Posterior cingulate gyrus (tissue), 11 donors: ENCODE measurements at places on chromosomes 12 and 14.
A peak's percentile ranks its signal among the peaks of the same experiment; 100 is the strongest.

DNA sequence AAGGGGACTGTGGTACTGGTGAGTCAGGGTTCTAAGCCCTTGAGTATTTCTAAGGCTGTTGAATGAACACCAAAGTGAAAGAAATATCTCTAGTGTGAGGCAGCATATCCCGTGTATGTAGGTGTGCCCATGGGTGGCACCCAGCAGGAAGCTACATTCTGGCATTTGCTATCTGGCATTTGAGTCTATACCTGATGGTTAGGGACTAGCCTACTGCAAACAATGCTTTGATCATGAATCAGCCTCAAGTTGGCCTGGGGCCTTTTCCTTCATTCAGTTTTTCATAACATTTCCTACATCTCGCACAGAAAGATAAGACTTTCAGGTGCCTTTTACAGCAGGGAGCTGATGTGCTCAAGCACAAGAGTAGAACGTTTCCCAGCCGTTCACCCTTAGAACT, 85.7 kb upstream of the E2F7 start:
- DNase-seq, result no peak

- no peak for DNase-seq
Observed at GRCh38 chr12:33296529-33296928, 143.1 kb downstream of the SYT10 start.

DNA sequence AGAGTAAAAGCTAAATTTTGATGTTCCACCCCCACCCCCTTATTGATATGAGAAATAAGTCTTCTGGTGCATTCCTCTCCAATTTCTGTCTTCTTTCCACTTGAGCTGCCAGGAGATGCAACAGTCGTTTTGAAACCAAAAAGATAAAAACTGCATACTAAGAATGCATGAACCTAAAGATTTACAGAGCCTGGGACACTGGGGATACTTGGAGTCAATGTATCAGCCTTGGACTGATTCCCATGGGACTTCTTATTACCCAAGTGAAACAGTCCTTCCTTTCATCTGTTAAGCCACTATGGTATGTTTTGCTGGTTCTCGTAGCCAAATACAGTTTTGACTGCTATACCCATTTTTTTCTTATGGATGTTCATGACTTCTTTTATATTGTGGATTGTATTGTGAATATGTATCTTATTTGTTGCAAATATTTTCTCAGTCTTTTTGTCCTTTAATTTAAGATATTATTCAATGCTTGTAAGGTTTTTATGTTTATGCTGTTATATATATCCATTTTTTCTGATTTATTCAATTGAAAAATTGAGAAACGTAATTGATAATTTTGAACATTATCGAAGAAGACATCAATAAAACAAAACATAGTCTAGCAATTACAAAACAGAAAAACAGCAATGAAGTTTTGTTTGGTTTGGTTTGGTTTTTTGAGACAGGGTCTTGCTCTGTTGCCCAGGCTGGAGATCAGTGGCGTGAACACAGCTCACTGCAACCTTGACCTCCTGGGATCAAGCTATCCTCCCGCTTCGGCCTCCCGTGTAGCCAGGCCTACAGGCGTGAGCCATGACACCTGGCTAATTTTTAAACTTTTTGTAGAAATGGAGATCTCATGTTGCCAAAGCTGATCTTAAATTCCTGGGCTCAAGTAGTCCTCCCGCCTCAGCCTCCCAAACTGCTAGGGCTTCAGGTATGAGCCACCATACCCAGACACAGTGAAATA, 85.4 kb upstream of the ETV6 start:
- DNase-seq, result no peak

DNA sequence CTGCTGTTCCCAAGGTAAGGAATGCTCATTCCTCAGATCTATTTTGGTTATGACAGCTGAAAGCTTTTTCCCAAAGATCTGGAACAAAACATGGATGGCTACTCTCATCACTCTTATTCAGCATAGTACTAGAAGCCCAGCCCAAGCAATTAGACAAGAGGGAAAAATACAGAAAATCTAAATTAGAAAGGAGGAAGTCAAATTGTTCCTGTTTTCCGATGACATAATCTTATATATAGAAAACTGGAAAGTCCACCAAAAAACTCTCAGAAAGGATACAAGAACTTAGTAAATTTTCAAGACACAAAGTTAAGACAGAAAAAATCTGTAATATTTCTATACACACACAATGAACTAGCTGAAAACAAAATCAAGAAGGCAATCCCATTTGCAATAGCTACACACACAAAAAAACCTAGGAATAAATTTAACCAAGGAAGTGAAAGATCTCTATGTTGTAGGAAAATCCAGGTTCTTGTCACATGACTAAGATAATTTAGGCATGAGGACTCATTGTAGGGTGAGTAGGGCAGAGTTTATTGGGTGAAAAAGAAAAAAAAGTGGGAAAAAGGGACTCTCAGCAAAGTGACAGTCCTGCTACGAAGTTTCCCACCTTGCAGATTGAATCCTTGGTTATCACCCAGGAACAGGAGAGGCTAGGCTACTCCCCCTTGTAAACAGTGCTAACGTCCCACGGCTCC, 28.6 kb upstream of the KLRB1 start:
- DNase-seq, result no peak

GRCh38 chr14:51080645-51081044, 14.3 kb downstream of the TRIM9 start:
- no peak for DNase-seq

DNA sequence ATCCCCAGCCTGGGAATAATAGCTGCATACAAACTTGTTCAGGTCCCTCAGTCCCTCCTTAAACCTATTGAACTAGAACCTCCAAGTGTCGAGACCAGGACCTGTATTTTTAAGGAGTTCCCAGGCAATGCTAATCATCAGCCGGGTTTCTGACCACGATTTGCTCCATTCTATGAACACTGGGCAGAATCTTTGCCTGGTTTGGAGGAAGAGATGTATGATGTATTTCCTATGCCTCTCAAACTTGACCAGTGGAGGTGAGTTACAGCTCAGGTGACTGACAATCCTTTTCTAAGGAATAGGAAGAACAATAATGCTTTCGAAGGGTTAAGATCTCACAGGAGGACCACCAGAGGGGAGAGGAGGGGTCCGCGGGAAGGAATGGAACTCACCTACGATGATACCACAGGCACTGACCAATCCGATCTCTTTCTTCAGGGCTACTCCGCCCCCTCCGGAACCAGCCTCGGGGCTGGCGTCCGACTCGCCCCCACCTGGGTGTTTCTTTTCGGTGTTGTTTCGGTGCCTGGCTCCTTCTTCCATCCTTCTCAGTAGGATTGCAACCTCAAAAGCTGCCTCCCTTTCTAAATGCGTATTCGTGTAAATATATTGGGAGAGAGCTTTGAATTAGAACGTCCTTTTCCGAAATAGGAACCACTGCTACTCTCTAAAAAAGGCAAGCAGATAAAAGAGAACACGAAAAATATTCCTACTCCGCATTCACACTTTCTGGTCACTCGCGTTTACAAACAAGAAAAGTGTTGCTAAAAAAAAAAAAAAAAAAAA, 895 bp downstream of the SLC7A8 start:
- DNase-seq, result peak; percentile 38

DNA sequence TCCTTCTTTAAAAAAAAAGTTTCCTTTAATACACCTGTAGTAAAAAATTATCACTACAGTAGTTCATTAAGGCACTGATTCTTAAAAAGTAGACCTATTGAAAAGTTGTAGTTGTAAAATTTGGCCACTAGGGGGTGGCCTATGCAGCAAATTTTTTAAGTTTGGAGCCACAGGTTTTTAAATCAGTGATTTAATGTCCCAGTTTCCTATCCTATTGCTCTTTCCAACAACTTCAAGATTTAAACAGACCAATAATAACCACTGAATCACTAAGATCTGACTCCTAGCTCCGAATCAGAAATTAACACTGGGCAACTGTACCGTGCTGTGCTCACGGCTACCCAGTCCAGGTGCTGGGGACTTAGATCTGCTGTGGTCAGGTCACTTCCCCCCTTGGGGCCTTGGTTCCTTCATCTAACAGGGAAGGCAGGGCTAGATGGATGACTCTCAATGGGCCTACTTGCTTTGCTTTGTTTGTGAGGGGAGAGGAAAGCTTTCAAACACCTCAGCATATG, 279.3 kb downstream of the MED13L start:
- no peak for DNase-seq

DNA sequence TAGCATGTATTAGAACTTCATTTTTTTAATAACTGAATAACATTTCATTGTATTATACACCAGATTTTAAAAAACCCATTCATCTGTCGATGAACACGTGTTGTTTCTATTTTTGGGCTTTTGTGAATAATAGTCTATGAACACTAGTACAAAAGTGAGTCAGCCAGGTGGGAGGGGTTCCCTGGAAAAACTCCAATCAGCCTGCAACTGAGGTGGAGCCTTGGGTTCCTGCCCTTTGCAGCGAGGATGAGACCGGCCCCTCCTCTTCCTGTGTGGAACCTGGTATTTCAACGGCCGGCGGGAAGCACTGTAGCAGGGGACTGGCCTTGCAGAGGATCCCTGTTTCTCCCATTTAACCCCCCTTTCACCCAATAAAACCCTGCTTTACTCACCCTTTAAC, 56.1 kb downstream of the LMNTD1 start:
- no peak for DNase-seq

DNA sequence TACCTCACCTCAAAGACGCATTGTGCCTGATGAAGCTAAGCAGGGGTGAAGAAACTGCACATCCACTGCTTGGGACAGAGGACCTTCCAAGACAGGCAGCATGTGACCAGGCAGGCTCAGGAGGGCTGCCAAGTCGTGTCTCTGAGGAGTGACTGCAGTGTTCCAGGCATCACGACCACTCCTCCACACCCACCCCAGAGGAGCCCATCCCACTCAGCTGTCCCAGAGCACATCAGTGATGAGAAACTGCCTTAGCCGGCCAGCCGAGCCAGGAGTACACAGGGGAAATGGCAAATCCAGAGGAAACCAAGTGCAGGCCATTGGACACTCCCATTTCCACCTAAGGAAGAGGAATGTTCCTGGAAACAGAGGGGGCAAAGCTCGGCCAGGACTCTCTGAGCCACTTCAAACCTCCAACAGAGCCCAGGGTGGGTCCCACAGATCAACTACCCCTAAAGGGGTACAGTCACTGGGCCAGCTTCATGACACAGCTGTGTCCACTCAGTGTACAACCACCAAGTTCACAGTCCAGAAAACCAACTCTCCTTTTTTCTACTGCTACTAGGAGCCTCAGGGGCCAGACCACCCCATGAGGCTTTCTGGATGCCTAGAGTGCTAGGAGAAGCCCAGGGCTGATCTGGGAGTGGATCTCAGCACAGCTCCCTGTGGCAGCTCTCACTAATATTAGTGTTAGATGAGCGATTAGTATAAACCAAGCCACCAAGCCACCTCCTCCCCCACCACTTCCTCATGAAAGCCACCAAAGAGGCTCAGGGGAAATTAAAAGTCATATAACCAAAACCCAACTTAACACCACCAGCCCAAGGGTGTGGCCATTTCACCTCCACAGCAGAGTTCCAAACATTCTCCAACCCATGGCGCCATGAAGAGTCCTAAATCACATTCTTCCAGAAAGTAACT, 15.4 kb downstream of the PXN start:
- no peak for DNase-seq

DNA sequence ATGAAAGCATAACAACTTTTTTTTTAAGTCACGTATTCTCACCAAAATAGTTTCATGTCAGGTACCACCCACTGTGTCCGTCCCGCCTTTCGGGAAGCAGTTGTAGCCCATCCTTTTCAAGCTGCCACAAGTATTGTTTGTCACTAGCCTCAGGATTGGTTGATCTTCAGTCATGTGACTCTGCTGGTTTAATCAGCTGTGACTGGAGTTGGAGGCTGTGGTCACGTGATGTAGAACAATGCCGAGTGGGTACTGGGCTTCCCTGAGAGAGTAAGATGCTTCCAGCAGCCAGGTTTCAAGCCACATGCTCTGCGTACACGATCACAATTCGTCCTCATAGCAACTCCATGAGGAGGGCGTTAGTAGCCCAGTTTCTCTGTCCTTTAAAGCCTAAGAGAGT, 83.0 kb upstream of the WSCD2 start:
- DNase-seq, result no peak

DNA sequence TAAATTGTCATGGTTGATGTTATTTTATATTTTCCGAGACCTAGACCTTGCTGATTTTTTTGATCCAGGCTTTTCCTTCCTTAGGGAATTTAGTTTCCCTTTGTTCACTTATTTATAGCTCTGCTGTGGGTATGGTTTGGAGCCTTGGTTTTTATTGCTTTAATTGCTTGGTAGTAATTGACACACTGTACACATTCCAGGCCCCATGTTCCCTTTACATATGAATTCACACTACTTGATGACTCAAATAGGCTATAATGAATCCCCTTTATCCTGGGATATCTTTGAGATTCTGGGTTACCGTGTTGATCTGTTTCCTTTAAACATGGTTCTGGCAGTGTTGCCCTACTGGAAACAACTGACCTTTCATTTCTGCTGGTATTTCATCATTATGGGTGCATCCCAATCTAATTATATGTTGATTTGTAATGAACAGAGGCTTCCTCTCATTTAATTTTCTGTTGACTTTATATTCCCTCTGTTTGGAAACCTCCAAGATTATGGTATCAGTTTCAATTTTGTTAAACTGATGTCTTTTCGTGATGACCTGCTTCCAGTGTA, 424.0 kb downstream of the RAD51B start:
- DNase-seq, result no peak

DNA sequence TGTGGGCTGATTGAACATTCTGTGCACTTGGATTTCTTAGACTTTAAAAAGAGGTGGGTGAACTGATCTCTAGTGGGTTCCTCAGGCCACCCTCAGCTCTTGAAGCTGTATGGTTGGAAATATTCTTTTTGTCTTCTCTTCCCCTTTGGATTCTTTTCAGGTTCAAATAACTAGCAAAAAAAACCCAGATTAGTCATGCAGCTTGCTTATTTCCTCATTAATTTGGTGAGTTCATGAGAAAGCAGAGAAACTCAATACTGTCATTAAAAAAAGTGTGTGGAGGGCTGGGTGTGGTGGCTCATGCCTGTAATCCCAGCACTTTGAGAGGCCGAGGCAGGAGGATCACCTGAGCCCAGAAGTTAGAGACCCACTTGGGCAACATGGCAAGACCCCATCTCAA, 183.4 kb downstream of the ESR2 start:
- no peak for DNase-seq

- peak; percentile 55 for DNase-seq
Observed at GRCh38 chr12:122265886-122266229, 436 bp downstream of the VPS33A start.

DNA sequence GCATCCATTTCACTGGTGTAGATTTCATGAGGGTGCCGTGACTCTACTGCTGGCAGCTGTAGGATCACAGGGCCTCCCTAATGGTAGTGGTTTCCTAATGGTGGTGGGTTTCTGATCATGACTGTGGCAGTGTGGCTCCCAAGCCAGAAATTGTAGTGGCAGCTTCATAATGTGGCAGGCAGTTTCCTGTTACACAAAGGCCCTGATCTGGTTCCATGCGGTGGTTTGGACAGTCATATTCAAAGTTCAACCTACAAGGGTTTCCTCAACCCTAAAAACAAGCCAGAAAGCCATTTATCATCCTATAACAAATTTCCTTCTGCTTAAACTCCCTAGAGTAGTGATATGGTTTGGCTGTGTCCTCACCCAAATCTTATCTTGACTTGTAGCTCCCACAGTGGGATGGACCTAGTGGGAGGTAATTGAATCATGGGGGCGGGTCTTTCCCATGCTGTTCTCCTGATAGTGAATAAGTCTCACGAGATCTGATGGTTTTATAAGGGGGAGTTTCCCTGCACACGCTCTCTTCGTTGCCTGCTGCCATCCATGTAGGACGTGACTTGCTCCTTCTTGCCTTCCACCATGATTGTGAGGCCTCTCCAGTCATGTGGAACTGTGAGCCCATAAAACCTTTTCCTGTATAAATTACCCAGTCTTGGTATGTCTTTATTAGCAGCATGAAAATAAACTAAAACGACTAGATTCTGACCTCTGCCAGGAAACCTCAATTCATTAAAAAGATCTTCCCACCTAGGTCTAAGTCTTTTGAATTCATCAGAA, 257.1 kb downstream of the EFCAB11 start:
- no peak for DNase-seq

- no peak for DNase-seq
Observed at GRCh38 chr14:90375934-90376333, 20.9 kb upstream of the CALM1 start.
